ENCODE measurements at places on chromosomes 16 and 17.

DNA sequence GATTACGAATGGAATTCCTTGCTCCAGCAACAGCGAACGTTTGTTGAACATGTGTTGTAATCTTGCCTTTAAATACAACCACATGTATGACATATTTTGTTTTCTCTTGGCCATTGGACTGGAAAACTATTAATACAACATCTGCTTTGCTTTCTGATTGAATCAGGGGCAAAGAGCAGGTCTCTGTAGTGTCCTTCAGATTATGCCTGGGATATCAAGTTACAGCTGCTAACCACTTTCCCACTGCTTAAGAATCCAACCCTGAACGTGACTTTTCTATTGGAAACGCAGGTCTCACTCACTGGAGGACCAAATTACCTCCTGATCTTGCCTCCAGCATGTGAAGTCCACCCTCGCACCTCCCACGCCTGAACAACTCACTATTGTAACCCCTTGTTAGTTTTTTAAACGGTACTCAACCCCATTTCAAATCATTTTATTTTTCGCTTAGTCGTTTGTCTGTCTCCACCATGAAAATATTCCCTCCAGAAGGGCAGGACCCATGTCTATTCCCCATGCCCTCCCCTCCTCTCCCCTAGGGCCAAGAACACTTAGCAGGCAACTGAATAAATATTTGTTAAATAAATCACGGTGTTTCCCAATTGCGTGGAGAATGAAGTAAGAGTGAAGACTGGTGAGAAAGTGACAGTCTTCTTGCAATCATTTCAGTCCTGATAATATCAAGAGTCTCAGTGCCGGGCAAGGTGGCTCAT lies 57.4 kb upstream of the MRTFB start:
- DNase-seq, result no peak

- DNase-seq, result no peak
Observed at GRCh38 chr16:53090591-53091411, 36.0 kb downstream of the CHD9 start.

GRCh38 chr17:47997586-47997985 lies 26.7 kb downstream of the CDK5RAP3 start:
- DNase-seq, result no peak

DNA sequence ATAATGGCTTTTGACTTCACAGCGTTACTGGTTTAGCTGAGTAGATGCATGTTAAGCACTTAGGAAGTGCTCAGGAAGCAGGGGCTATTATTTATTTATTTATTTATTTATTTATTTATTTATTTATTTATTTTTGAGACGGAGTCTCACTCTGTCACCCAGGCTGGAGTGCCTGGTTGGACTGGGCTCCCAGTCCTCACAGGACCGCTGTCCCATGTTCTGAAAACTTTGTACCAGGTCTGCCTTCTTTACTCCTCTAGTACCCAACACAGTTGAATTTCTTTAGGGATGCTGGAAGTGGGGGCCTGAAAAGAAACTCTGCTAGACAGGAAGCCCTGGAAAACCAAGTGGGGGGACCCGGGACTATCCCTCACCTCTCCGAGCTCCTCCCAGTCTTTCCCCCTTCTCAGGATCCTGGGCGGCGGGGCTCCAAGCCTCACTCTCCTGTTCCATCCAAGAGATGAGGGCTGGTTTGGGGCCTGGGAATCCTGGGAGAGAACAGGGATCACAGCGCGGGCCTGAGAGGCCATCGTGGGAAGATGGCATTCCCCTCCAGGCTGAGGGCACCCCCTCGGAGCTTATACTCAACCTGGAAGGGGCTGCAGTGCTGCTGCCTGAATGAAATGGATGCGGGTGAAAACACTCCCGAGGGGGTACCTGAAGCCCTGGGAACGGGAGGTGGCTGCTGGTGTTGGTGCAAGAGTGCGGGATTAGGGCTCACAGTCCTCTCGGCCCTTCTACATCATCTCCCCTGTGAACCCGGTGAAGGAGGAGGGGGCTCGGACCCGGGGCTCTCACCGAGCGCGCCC lies 674 bp downstream of the ZNF688 start:
- no peak for DNase-seq

GRCh38 chr16:66961914-66962313 lies 848 bp downstream of the CES3 start:
- no peak for DNase-seq

All from stimulated activated CD8-positive, alpha-beta memory T cell treated with anti-CD3 and anti-CD28 coated beads, Interleukin-2, amount 100 ng/mL, for 48 hours (primary cell).